Tibial nerve (tissue), 4 donors: ENCODE measurements at places on chromosomes 7 and 10.
A peak's percentile ranks its signal among the peaks of the same experiment; 100 is the strongest.

DNA sequence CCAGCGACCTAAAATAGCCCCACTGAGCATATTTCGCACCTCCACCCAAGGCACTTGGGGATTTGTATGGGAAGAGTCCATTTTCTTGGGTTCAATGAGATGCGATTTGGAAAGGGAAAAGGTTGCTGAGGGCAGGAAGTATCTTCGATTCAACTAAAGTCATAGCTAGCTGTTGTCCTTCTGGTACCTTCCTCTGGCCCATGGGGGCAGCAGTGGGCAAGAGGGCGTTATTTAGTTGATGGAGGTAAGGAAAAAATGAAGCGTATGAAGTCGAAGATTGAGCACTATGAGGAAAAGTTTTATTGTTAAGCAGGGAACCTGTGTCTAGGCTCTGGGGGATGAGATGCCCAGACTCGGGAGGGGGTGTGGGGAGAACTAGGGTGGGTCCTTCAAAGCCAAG is 135.4 kb downstream of the EVX1 start:
- no peak for DNase-seq

GRCh38 chr7:120645966-120646365 is 212.0 kb downstream of the TSPAN12 start:
- DNase-seq: no peak

DNA sequence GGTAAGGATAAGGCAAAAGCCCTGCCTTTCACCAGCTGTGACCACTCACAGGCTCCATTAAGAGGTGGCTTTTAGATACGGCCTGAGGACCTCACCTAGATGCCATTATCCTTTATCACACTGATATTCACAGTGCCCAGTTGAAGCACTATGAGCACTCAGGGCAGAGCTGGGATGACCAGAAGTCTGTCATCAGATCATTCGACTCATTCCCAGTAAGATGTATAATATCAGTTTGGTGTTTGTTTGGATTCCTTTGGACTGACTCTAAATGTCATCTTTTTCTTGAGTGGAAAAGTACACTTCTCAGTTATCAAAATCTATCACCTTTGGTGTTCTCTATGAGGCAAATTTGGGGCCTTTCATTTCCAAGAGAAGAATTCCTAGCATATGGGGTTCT is 18.7 kb downstream of the CCDC136 start:
- no peak for DNase-seq

- DNase-seq: no peak
Observed at GRCh38 chr10:865257-865656, 66.2 kb downstream of the LARP4B start.

GRCh38 chr10:7988989-7989388 is 65.5 kb upstream of the GATA3 start:
- DNase-seq: no peak

DNA sequence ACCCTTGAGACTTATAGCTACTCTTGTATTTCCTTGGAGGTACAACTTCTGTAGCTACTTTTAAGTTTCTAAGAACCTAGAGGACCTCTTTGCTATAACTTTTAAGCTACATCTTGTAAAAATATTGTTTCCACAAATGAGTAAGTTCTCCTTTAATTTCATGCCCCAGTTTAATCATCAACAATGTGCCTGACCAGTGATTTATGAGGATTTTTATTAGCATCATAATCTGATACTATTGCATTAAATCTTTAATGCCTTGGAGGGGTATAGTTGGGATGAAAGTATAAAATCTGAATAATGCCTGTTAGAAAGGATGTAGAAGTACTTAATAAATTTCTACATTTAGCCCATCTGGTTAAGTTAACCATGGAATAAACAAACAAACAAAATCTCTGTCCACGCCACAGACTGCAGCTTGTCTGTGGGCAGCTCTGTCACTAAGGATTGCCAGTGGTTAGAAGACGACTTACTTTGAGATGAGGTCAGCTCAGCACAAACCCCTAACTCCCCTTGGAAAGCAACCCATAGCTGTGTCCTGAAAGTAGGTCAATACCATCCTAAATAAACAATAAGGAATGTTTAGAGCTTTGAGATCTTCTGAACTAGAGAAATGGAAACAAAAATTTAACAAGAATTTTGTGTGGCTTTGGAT is 18.3 kb downstream of the UBE2D1 start:
- DNase-seq: no peak

GRCh38 chr10:79468015-79468560 is 22.7 kb upstream of the ZCCHC24 start:
- DNase-seq: no peak

GRCh38 chr10:30158325-30158960 is 99.1 kb upstream of the JCAD start:
- DNase-seq: no peak

DNA sequence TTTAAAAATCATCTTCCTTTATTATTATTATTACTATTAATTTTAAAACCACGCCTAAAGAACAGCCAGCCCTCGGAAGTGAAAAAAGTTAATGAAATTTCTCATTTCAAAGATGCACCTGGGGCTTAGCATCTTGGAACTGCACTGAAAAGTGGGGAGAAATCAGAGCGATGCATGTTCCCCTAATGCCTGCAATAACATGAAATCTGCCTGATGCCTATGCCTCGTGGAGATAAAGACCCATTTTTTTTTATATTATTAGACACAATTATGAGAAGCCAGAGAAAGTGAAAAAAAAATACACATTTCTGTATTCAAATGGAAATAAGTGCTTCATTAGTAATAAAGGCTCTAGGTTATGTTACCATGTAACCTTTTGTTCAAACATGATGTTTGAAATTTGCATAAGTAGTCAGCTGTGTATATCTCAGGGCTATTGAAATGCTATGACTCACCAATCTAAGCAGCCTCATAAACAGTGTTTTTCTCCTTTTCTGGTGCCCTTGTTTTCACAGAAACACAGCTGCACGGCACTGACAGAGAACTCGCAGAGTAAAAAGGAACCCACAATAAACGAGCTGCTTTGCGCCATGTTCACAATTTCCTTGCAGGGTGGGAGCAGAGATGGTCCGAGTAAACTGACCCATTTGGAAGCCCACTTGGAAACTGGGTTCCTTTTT is 175.8 kb upstream of the PRKCQ start:
- DNase-seq: no peak

DNA sequence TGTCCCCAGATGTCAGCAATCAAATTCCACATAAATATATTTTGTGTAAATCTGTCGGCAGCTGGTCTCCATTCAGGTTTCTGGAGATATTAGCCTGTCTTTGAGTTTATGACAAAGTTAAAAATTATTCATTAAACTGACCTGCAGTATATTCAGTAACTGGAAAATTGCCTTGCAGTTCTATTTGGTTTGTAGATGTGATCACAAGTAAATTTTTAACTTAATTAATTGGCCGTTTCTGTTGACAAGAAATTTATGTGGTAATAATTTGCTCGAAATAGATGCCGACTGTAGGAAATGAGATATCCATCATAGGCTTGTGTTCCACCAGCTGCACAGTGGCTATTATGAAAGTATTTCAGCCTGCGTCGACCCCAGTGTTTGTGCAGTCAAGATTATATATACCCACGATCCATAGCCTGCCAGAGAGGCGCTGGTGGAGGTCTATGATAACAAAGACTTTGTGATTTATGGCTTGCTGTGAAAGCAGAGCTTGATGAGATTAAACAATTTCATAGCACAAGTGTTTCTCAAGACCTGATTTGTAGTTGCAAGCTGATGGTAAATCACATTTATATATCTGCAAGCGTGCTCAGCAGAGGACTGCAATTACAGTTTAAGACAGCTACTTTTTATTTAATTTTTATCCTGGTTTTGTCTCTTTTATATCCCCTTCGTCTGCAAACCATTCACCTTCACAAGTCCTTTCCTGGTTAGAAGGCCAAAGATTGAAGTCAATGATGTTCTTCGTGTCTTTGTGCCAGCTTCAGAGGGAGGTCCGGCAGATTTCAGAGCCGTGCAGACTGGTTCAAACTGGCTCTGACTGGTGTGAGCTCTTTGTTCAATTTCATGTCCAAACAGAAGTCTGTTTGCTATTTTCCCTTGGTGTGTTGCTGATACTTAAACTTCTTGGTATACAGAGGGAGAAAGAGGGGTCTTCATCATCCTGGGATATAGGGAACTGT is 850.9 kb downstream of the LRMDA start:
- DNase-seq: no peak

GRCh38 chr7:148849393-148850098 is 34.5 kb downstream of the EZH2 start:
- DNase-seq: no peak

DNA sequence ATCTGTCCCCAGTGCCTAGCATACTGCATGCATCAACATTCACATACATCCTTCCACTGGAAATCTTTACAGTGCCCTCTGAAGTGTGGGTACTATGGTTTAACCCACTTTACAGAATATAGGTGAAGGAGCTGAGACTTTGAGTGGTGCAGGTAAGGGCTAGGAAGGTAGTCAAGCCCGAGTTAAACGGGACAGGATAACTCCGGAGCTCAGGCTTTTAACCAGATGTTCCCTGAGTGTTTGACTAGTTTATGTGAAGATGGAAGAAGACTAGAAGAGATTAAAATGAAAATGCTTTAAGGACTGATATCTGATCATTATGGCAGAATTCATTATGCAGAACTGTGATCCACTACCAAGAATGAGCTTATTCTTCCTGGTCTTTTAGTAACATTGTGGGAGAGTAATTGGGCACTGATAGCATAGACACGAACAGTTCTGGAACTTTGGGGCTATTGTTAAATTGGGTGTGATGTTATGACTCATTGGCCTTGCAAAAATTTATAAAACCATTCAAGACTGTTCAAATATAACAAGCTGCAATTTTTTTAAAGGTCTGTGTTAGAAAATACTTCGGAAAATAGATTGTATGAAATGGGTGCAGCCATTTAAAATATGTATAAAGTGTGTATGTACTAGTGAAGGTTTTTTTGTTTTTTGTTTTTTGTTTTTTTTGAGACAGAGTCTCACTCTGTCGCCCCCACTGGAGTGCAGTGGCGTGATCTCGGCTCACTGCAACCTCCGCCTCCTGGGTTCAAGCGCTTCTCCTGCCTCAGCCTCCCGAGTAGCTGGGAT is 4.4 kb downstream of the CUL1 start:
- no peak for DNase-seq

DNA sequence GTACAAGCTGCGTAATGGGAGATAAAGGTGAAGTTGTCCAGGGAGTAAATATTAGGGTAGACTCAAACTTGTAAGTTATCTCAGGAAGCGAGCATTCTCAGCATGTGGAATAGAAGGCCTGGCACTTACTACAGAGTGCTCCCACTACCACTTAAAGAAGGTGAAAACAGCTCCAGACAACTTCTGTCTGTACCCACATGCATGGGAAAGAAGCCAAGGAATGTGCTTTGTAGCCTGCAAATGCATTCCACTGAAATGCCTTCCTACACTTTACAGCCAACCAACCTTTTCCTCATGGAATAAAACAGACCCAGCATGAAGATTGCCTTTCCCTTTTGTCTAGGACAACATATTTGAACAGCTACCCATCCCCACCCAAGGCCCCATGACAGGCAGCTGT is 45.4 kb upstream of the NPSR1 start:
- DNase-seq: no peak

DNA sequence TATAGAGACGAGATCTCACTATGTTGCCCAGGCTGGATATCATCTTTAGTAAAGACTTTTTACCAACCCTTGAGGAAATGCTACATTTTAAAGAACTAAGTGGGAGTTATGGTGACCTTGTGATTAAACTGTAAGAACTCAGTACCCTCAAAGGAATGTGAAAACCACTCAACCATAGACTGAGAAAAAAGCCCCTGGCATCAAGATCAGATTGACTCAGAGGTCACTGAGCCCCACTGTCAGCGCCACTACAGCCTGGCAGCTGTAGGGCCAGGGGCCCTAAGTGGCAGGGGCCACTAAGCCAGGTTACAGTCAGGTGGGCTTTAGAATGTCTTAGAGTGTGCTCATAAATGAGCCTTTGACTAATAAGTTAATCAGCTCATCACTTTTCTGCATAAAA is 55.9 kb downstream of the APBB1IP start:
- DNase-seq: no peak

DNA sequence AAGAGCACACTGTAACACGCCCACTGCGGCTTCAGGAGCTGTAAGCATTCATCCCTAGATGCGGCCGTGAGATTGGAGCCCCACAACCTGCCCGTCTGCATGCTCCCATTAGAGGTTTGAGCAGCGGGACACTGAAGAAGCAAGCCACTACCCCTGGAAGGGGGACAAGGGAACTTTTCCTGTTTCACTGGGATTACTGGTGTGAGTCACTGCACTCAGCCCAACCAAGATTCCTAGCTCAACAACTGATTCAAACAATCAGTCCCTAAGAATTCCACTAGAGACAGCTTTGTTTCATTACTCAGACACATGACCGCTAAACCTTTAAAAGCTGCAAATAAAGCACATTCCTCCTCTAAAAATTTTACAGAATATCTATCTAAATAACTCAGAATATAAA is 69.8 kb downstream of the ORC5 start:
- no peak for DNase-seq

DNA sequence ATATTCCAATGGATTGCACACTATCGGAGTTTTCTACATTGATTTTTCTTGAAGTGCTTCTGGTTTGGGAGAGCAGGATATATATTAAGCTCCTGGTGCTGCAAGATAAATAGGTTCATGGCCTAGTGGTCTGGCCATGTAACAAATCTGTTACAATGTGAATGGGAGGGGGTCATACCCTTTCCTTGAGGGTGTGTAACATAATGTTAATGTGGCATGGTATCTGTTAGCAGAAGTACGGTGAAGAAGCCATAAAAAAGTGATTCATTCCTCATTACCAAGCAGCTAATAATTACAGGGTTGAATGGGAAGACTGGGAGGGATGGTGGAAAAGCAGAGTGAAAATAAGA is 61.2 kb downstream of the INHBA start:
- no peak for DNase-seq

GRCh38 chr10:76036111-76036940 is 604.9 kb downstream of the LRMDA start:
- peak; percentile 86 for DNase-seq

DNA sequence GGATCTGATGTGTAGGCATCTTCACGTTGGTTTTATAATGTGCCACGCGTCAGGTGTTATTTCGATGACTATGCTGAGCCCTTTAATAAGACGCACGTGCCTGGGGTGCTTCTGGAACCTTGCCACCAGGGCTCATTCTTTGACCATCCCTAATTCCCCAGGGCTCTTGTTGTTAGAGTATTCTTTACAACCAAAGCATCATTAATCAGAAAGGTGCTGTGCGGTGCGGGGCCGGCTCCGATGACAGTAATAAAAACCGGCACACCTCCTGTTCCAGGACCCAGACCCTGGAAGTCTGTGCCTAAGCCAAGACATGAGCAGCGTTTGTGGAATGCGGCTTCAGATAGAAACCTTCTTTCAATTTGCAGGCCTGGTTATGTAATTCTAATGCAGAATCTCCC is 58.4 kb downstream of the MGMT start:
- DNase-seq: no peak

GRCh38 chr7:87966271-87966670 is 32.2 kb downstream of the ADAM22 start:
- DNase-seq: no peak

DNA sequence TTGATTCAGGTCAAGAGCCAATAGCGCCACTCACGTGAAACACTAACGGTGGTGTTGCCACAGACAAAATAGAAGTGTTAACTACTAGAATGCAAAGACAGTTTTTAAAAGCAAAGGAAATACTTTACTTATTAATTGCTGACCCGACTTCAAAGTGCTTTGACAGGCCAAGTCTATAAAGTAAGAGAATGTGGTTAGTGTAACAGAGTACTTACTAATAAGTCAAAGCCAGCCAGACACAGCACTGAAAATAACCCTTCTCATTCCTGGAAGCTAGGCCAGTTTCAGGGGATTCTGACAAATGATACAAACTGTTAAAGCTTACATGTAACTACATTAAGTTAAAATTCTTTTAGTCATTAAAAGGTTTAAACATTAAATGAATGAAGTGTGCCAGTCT is 50.3 kb downstream of the ENO4 start:
- DNase-seq: no peak
